Fibroblast of the aortic adventitia (primary cell): ENCODE measurements at places on chromosomes 1 and 21. TPM values are rescaled to one million over a fixed set of nuclear protein-coding genes. Genes with fewer than 3 reads are reported as not detected.

Gene EMC1
- 46.2 and 48.0 TPM in 2 replicates for total RNA-seq

Gene SLC25A34
- 0.54 and 0.65 TPM in 2 replicates for total RNA-seq

Gene ADAMTS4
- total RNA-seq, result 1.1 and 3.1 TPM in 2 replicates

Gene GCSAML
- not detected in 2 replicates for total RNA-seq

Gene SLC1A7
- total RNA-seq, result 0.41 and 3.8 TPM in 2 replicates

Gene GUCA2A
- not detected in 2 replicates for total RNA-seq

Gene BRDT
- total RNA-seq, result not detected in 2 replicates

Gene PTAFR
- under 0.01 and 0.65 TPM in 2 replicates for total RNA-seq

Gene KRTAP19-3
- total RNA-seq, result not detected in 2 replicates

Gene HFM1
- 0.49 and 2.0 TPM in 2 replicates for total RNA-seq

Gene CLEC20A
- total RNA-seq, result not detected in 2 replicates

Gene SLAMF9
- total RNA-seq, result not detected in 2 replicates

Gene IVL
- total RNA-seq, result not detected in 2 replicates
